Lower lobe of right lung (tissue), 2 donors: ENCODE measurements at places on chromosomes 7 and 10. TPM values are rescaled to one million over a fixed set of nuclear protein-coding genes. Genes with fewer than 3 reads are reported as not detected.
A peak's percentile ranks its signal among the peaks of the same experiment; 100 is the strongest.

The IGF2BP3 gene
- total RNA-seq: 2.0 TPM

The H2BK1 gene
- total RNA-seq: not detected

The MRLN gene
- total RNA-seq: not detected

The MYL10 gene
- not detected for total RNA-seq

The EXOC6 gene
- 19.6 TPM for total RNA-seq

The STK17A gene
- total RNA-seq: 27.1 TPM

The DYNC1I1 gene
- total RNA-seq: 1.3 TPM

The CNPY1 gene
- not detected for total RNA-seq

The LEP gene
- not detected for total RNA-seq

The WNT8B gene
- total RNA-seq: 0.18 TPM

DNA sequence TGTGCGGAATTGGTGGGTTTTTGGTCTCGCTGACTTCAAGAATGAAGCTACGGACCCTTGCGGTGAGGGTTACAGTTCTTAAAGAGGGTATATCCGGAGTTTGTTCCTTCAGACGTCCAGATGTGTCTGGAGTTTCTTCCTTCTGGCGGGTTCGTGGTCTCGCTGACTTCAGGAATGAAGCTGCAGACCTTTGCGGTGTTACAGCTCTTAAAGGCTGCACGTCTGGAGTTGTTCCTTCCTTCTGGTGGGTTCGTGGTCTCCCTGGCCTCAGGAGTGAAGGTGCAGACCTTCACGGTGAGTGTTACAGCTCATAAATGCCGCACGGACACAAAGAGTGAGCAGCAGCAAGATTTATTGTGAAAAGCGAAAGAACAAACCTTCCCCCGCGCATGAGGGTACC lies 670.7 kb downstream of the CNTNAP2 start:
- DNase-seq: no peak

DNA sequence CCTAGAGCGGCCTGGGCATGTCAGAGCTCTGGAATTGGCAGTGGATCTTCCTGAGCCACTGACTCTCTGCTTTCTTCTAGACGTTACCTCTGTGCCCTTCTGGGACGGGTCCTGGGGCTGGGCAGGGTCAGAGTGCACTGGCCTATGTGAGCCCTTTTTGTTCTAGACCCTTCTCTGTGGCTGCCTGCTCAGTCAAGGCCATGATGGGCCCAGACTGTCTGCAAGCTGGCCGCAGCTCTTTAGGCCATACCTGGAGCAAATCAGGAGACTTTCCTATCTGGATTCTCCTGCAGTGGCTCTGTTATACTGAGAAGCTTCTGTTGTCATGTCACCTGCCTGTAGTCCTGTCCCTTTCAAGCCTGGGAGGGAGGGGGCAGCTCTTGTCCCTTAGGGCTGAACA lies 70.1 kb downstream of the ADCY1 start:
- no peak for DNase-seq

- DNase-seq: no peak
Observed at GRCh38 chr10:122640921-122641320, 58.7 kb downstream of the C10orf120 start.

GRCh38 chr10:103542764-103543616 lies 49.5 kb downstream of the NEURL1 start:
- DNase-seq: no peak

DNA sequence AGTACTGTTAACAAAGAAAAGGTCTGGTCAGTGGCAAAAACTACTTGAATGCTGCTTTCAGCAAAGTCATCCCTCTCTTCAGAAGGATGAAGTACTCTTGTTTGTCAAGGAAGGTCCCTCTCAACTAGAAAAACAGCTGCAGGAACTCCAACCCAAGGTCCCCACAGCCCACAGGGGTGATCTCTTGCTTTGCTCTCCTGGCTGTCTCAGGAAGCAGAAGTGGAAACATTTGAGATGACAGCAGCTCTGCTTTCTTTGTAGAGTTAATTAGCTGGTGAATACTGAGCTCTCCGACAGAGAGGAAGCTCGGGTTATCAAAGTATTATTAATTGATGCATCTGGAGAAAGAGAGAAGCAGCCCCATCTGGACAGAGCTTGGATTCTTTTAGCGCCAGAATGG lies 25.4 kb upstream of the LRGUK start:
- no peak for DNase-seq

DNA sequence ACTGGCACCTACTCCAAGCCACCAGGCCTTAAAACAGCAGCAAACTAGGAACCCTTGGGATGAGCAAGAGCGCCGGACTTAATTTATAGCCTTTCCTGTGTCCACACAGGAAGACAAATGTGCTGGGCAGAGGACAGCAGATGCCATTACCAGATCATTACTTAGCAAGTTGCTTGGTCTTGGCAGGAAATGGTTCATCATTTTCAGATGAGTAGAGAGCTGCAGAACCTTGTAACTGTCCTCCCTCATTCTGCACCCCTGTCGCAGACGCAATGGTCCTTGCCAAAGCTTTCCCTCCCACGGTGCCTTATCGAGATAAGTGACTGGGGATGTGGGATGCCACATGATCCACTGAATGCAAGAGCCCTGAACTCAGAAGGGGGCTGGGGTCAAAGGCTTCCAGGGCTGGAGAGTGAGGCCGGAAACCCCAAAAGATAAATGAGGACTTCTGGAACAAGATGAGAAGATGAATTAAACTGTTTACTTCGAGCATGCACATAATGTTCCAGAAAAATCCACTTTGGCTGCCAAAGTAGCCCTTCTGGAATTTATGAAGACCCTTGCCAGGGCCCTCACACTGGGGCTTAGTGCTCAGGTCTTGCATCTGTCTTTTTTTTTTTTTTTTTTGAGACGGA lies 145.6 kb upstream of the ZNF32 start:
- no peak for DNase-seq

DNA sequence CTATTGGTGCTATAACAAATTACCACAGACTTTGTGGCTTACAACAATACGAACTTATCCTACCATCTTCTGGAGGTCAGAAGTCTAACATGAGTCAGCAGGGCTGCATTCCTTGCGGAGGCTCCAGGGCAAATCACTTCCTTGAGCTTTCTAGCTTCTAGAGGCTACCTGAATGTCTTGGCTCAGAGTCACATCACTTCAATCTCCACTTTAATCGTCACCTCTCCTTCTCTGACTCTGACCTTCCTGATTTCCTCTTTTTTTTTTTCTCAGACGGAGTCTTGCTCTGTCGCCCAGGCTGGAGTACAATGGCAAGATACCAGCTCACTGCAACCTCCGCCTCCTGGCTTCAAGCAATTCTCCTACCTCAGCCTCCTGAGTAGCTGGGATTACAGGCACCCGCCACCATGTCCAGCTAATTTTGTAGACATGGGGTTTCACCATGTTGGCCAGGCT lies 44.6 kb upstream of the ANAPC16 start:
- DNase-seq: peak; percentile 59

DNA sequence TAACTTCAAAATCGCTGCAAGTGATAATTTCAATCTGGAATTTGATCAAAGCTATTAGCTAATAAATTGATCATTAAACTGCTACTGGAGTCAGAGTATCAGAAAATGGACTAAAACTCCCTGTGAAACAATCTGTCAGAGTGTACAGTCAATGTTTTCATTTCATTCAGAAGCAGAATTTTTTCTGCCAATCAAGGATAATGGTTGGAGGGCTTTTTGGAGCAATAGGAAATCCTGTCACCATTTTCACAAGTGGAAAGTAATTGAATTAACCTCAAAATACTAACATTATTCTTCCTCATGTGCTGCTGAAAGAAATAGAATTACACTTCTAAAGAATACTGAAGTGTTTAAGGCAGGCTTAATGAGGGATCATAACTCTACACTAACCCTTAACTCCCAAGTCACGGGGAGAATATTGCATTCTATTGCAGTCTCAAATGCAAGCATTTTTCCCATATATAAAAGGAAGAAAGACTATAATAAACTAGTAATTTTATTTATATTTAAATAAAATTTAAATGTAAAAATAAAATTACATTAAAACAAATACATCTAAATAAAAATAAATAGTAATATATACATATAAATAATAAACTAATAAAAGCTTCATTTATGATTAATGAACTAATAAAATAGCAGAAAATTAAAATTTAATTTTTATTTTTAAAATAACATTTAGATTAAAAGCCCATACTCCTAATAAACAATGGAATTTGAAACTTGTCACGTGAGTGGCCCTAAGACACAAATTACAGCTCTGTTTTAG lies 67.1 kb downstream of the SEMA3E start:
- DNase-seq: no peak

DNA sequence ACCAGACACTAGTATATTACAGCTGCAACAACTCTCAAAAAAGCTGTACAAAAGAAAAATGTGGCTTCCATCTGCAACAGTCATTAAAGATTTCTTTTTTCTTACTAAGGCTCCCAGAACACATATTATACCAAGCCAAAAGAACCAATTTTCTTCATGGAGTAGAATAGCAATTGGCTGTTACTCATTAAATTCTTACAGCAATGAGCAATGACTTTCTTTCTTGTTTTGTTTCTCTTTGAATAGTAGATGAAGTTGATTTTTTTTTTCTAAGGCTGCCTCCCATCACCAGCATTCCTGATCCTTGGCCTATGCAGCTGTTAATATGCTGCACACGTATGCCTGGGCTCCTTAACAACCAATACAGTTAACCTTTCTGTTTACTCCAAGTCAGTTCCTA lies 36.6 kb upstream of the SPOCK2 start:
- DNase-seq: no peak

DNA sequence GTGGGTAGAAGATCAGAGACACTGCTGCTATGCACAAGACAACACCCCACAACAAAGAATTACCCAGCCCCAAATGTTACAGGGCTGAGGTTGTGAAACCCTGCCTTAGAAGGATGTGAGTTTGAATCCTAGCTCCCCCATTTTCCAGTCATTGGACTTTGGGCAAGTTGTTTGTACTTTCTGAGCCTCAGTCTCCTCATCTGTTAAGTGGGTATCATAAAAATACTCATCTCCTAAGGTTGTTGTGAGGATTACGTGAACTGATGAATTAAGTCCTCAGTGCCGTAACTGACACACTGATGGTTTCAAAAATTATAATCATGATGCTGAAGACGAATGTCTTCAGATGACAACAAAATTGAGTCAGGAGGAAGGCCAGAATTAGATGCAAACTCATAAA lies 30.3 kb downstream of the RHOBTB1 start:
- no peak for DNase-seq

- DNase-seq: no peak
Observed at GRCh38 chr7:32072397-32072796, 2.2 kb upstream of the PDE1C start.

GRCh38 chr10:11331726-11332125 lies 279.7 kb downstream of the USP6NL start:
- no peak for DNase-seq

- DNase-seq: no peak
Observed at GRCh38 chr10:123229927-123230630, 75.9 kb downstream of the BUB3 start.

GRCh38 chr10:97129666-97130065 lies 56.1 kb downstream of the SLIT1 start:
- DNase-seq: no peak

GRCh38 chr10:28768227-28768626 lies 90.9 kb downstream of the BAMBI start:
- no peak for DNase-seq
